ENCODE measurements at places on chromosomes 2 and 18.

DNA sequence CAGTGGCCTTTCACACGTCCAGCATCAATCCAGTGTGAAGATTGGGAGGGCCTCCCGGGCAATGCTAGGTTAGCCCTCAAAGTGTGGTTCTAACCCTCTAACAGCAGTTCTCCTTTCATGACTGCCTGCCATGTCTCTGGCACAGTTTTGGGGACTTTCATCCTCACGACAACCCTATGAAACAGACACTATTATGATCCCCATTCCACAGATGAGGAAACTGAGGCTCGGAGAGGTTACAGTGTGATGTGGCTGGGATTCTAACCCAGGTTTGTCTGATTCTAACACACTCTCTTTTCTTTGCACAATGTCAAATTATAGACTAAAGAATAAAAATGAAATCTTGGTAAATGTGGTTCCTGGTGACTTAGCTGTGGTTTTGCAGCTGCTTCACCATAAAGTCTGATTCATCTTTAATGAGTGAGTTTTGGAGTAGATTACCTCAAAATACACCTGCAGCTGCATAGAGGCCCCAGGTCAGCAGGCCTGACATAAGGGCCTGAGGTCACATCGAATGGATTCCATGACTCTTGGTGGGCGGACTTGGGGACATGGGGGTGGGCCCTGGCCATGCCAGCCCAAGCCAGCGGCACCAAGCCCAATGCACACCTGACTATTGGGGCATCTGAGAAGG lies 214.4 kb downstream of the GLI2 start:
- no peak for DNase-seq

- DNase-seq, result no peak
Measured at GRCh38 chr2:238235331-238235732, 4.5 kb downstream of the HES6 start.

- DNase-seq, result no peak
Measured at GRCh38 chr2:69054431-69054830, 41.5 kb downstream of the ANTXR1 start.

DNA sequence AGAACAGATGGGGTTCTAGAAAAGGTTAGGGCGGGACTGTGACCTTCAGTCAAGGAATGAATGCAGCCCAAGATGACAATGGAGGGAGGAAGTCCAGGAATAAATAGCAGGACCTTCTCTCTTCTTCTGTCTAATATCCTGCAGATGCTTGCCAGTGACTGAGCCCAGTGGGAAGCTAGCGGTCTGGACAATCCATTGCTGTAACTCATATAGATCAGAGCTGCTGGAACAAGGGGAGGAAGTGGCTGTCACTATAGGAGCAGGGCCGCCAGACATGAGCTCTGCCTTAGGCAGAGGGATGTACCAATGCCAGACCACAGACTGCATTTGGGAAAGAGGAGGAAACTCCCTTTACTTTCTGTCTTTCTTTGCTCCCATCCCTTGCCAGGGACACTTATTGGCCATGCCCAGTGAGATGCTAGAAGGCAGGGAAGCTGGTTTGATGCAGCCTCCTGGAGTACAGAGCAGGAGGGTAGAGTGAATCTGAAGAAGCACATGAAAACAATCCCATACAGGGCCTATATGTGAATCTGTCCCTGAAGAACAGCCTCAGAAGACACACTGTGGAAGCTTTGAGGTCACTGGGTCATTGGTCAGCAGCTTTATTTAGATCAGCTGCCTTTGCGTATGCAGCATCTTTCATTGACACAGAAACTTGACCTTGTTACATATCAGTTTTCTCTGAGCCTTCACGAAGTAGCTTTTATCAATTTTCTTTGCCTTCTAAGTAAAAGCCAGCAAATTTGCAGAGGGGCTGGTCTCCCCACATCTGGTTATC lies 65.4 kb downstream of the CCDC85A start:
- DNase-seq, result no peak

- no peak for DNase-seq
Measured at GRCh38 chr2:51335087-51336058, 303.4 kb upstream of the NRXN1 start.

DNA sequence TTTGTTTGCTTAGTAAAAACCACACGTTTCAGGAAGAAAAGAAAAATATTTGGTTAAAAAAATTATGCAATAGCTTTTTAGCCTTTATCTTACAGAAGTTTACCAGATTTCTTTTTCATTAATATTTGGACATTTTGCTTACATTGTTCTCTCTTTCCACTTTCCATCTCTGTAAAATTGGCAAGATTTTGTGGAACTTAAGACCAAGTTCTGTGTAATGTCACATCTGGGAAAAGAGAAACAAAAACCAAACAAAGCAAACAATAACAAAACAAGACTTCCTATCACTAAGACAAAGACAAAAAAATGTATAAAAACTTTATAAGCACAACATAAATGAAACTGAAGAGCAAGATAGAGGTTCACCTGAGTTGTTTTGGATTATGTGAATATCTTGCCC lies 1392.1 kb upstream of the CELF4 start:
- DNase-seq, result peak; percentile 33

DNA sequence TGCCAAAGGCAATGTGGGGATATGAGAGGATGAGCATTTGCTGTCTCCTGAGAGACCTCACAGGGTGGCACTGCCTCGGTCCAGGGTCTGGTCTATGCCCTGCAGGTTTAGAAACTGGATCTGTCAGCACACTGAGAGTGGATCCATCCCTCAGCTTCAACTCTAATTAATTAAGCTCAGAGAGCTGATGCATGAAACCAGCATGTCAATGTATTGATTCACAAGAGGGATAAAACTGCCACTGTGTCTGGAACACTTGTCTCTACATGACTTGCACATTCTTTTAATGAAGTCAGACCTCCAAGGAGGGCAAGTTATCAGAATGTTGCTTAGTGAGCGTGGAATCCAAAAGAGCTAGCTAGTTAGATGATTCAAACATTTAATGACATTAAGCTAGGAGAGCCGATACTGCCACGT lies 22.5 kb upstream of the POLE4 start:
- no peak for DNase-seq

GRCh38 chr2:224145751-224146355 lies 106.8 kb upstream of the SERPINE2 start:
- no peak for DNase-seq

GRCh38 chr18:67766930-67767329 lies 250.4 kb upstream of the DSEL start:
- no peak for DNase-seq

GRCh38 chr2:238655198-238655860 lies 192.6 kb upstream of the TWIST2 start:
- DNase-seq, result no peak

DNA sequence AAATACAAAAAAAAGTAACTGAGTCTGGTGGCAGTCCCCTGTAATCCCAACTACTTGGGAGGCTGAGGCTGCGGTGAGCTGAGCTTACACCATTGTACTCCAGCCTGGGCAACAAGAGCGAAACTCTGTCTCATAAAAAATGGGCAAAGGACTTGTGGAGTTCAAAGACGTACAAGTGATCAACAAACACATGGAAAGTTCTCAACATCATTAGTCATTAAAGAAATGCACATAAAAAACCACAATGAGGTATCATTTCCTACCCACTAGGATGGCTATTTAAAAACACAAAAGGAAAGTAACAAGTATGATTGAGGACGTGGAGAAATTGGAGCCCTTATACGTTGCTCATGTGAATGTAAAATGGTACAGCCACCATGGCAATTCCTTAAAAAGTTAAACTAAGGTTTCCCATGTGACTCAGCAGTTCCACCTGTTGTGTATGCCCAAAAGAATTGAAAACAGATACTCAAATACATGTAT lies 52.3 kb downstream of the RAB10 start:
- no peak for DNase-seq

DNA sequence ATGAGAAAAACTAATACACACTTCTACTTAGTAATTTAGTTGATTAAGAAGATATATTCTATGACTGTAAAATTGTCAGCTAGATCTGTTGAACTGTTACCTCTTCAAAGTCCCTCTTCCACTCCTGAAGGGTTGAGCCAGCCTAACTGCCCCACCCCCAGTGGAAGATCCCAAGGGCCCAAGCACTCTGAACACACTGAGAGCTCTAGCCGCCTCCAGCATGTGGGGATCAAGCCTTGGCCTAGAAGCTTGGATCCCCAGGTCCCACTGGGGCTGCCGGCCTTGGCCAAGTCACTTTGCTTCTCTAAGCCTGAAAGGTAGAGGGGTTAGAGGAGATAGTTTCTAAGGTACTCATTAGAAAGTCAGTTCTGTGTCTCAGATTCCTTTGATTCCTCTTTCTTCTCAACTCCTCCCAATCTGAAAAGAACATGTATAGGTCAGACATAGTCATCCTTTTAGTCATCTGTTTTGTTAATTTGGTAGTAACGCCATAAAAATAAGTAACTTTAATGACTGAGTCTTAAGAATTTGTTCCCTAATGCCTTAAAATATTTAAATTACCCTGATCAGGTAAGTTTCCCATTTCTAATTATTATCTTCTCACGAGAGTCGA lies 5.6 kb downstream of the CPSF3 start:
- no peak for DNase-seq

GRCh38 chr2:98438190-98439133 lies 6.2 kb upstream of the INPP4A start:
- DNase-seq, result no peak

DNA sequence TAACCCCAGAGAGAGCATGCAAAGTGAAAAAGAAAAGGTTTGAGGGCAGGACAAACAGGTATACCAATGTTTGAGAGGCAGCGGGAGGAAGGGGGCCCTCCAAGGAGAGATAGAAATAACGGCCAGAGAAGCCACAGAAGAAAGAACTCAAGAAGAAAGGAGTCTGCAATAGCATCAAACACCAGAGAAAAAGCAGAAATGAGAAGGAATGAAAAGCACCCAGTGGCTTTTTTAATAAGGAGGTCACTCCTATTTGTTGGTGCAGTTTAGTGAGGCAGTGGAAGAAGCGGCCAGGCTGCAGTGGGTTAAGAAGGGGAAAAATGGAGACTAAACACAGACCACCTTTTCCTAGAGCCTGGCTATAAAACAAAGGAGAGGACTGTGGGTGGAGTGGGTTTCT lies 177.2 kb downstream of the THADA start:
- DNase-seq, result no peak

DNA sequence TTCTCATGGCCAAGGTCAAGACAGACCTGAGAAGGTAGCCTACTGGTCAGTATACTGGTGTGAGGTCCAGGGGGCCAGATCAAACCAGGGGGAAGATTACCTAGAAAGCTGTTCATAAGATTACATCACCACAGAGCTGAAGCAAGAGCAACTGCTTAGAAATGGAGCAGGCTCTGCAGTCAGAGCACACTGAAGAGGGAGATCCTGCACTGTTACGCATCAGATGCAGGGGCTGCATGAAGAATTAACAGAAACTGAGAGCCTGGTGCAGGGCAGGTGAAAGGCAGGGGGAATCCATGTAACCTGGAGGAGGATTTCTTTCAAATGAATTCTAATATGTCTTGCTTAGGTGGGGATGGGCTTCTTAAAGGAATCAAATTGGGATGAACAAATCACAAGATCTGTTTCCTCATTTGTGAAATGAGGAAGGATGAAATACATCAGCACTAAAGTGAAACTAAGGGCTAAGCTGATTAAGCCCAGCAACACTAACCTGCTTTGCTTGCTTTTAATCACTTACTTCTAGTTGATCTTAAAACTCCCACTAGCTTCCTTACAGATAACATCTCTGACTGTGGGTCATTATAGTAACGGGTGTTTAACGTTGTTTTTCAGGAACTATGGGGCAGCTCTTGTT lies 74.3 kb upstream of the ADAM23 start:
- DNase-seq, result peak; percentile 20

Measured in tongue (tissue), 3 donors.